ENCODE measurements at places on chromosomes 11 and 22.

GRCh38 chr22:23315341-23315917 is 135.1 kb downstream of the BCR start:
- DNase-seq: peak; percentile 26

DNA sequence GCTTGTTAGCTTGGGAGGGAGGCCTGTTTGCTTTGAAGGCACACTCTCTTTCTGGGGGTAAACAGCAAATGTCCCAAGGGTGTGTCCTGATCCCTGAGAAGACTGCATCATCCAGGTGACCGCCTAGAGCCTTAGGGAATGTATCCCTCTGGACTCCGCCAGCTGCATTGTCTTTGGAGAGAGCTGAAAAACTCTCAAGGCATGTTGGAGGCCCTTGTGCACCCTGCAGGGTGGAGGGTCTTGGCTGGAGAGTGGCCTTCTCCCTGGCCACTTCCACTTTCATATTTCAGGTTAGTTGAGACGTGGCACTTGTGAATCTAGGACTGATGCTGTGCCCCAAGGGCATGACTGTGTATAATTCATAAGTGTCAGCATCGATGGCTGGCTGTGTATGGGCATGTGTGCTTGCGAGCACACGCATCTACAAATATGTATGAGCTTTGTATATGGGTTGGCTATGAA is 70.6 kb downstream of the ZBTB16 start:
- no peak for DNase-seq

DNA sequence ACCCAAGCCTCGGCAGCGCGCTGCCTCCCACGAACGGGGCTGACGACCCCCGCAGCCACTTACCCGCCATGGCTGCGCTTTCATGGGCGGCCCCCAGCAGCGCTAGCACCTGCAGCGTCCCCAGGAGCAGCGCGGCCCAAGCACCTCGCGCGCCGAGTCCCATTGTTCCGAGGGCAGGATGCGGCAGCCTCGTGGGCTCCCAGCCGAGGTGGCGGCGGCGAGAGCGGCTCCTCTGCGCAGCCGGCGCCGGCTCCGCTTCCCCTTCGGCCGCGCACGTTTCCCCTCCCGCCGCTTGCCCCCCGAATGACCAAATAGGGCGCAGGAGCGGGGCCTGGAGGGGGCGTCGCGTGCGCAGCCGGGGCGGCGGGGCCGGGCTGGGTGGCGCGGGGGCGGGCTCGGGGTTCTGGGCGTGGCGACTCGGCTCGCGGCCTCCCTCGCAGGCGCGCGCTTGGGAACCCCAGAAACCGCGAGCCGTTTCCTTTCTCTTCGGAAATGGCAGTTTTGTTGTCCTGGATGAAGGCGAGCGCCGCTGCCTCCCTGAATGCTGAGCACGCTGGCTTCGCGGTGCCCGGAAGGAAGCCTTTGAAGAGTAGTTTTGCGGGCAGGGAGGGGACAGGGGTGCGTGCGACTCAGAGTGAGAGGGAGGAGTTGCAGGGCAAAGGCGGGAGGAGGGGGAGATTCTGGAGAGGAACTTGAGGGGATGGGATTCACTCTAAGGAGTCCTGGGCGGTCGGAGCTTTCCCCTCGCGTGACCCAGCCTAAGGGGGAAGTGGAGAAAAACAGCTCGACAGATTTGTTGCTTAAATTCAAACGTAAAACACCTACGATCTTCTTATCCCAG is at the start of gene TMEM123:
Gene TMEM123, minus strand, starts transcription at position 305 of the 841 bp plus-strand sequence. Its CDS starts 142 bp downstream, at position 163.
- DNase-seq: peak; percentile 77

- DNase-seq: no peak
Measured at GRCh38 chr11:69449320-69450063, 32.0 kb upstream of the LINC01488 start.

DNA sequence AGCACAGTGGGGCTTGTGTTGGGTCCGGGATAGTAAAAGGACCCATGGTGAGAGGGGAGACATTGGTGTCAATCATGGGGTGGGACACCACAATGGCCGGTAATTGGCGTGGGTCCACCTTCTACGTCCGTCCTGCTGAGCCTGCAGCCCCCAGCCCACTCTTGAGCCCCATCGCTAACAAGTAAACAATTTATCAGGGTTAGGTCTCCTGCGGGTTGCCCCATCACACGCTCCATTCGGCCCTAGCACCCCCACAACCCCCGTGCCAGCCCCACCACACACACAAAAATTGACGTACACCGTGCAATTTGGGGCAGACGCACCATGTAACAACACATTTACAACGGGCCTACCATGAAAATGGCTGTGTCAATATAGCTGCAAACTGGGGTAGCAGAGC is 86.5 kb upstream of the HTATIP2 start:
- DNase-seq: no peak

GRCh38 chr11:114036958-114037357 is 22.6 kb upstream of the ZBTB16 start:
- no peak for DNase-seq

DNA sequence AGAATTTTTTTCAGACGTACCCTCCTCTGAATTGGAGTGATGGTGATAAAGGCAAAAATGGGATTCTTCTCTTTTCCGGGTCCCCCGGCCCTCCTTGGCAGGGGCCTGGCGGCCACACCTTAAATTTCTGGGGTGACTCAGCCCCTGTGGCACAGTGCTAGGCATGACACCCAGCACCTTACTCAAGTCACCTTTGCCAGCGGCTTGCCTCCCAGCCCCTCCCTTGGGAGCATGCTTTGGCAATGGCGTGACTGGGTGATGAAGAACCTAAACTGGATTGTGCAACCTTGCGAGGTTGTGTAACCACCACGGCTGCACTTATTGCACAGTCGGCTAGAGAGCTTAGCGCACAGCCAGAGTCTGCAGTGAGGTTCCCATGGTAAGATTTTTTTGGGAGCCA is 16.2 kb upstream of the LDLRAD3 start:
- DNase-seq: no peak

GRCh38 chr11:78429660-78430059 is 12.0 kb upstream of the GAB2 start:
- DNase-seq: no peak

DNA sequence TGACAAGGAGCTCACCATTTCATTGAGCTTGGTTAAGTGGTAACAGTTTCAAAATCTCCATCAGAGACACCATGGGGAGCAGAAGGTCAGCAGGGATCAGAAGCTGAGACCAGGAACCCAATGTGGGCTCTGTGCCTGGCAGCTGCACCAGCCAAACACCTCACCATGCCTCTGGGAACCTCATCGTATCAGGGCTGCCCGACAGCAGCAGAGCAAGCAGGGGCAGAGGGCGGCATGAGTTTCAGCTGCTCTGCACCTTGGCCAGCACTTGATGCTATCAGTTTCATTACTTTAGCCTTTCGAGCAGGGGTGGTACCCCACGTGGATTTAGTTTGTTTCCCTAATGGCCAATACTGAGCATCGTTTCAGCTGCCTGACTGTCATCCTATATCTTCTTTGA is 77.8 kb downstream of the DGCR2 start:
- no peak for DNase-seq

DNA sequence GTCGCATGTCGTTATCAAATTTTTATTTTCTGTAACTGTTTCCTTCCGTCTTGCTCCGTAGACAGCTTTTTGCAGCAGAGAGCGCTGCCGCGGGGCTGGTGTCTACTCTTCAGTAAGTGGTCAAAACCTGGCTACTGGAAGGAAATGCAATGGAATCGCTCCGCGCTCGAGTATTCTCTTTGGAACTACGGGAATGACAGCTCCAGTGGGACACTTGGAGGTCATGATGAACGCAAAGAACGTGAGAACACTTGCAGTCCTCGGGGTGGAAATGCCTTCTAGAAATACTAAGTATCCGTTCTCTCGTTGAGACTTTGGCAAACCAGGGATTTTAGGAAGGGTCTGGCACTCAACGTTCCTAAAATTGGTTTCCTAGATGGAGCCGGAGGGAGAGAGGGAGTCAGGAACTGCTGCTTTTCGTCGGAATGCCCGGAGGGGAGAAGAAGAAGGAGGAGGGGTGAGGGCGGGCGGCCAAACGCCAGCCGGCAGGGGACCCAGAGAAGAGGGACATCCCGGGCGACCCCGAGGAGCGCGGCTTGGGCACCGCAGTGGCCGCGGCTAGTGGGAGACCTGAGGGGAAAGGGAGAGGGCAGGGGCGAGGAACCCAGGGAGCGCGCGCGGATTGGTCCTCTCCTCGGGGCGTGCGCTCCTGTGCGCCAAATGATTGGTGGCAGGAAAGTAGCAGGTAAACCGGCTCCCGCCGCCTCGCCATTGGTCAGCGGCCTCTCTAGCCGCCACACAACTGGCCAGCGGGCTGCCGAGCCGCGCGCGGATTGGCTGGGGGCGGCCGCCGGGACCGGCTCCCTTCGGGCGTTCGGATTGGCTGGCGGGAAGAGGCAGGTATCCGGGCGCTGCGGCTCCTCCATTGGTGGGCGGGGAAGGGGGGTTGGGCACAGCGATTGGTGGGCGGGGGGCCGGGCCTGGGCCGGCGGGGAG is 490 bp upstream of the BMAL1 start:
- DNase-seq: peak; percentile 94

DNA sequence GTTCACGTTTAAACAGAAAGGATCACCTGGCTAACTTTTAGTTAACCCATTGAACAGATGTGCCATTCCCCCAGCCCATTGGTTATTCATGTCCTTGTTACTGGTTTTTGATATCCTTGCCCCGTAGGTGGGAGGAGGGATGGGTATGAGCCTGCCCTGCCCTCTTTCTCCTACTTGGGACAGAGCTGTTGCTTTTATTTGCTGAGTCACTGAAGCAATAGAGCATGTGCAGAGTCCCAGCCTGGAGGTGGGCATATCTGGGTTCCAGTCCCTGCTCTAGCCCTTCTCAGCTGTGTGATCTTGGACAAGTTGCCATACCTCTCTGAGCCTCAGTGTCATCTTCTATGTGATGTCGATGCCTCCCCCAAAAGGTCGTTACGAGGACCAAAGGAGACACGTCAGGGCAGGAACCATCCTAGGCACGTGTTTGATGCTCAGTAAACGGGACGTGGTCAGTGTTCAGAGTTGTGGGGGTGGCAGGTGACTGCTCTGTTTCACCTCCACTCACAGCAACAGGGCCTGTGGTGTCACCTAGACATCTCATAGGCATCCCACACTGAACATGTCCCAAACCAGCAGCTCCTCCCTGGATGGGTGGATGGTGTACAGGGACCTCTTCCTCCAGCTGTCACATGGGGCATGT is 61.0 kb downstream of the BMAL1 start:
- DNase-seq: no peak

- no peak for DNase-seq
Measured at GRCh38 chr11:76669901-76670484, 554 bp downstream of the LRRC32 start.

Measured in activated CD4-positive, alpha-beta T cell treated with anti-CD3 and anti-CD28 coated beads, Interleukin-2, amount 50 U/mL, for 24 hours (primary cell).